ENCODE measurements at places on chromosomes 3 and 15.

GRCh38 chr3:99126316-99126715 is 224.8 kb upstream of the DCBLD2 start:
- DNase-seq: no peak

GRCh38 chr3:30666572-30667279 is 60.3 kb downstream of the TGFBR2 start:
- no peak for DNase-seq

- DNase-seq: no peak
These were observed 16.0 kb upstream of the CCNL1 start for GRCh38 chr3:157175691-157176507.

GRCh38 chr15:70439304-70439877 is 324.0 kb downstream of the UACA start:
- no peak for DNase-seq

DNA sequence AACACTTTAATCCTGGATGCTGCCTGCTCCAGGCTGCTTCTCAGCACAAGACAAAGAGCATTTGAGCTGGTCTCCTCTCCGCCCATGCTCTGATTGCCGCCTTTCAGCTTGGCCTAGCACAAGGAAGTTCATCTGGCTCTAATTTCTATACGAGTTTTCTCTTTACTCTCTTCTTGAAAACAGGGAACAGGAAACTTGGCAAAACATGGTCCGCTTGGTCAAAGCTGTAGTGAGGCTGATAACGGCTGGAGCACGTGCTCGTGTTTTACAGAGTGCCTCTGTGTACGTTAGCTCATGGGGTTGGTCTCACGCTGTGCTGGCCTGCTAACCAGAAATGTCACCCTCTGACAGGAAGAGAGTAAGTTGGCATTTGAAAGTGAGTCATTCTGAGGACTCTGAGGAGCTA is 19.2 kb downstream of the RARRES1 start:
- DNase-seq: no peak

- DNase-seq: no peak
These were observed 151.4 kb downstream of the IGF1R start for GRCh38 chr15:98799461-98800390.

GRCh38 chr3:123700791-123701722 is 116.2 kb upstream of the HACD2 start:
- DNase-seq: no peak

DNA sequence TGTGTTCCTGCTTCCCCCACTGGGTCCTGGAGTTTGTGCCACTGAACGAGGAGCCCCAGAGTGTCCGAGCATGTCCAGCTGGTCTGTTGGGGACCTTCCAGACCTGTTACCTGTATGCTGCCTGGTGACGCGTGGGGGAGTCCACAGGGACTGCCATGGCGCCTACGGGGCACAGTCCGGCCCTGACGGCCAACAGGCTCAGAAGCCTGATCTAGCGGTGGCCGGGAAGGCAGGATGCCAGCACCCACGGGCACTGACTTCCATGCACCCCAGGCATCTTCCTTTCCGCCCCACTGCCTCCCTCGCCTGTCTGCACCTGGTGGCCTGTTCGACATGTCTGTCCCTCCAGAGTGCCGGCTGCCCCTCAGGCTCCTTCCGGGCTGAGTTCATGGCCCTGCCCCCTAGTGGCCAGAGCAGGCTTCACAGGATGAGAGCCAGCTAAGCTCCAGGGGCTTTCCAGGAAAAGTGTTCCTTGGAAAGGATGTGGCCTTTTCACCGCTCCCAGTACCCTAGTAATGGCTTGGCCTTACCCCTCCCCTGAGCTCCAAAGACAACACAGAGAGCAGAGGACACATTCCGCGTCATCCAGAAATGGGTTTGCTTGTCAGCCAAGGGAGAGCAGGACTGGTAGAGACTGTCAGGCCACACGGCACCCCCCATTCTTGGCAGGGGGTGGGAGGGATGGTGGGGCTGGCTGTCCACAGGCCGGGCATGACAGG is 35.7 kb downstream of the NGRN start:
- peak; percentile 20 for DNase-seq

DNA sequence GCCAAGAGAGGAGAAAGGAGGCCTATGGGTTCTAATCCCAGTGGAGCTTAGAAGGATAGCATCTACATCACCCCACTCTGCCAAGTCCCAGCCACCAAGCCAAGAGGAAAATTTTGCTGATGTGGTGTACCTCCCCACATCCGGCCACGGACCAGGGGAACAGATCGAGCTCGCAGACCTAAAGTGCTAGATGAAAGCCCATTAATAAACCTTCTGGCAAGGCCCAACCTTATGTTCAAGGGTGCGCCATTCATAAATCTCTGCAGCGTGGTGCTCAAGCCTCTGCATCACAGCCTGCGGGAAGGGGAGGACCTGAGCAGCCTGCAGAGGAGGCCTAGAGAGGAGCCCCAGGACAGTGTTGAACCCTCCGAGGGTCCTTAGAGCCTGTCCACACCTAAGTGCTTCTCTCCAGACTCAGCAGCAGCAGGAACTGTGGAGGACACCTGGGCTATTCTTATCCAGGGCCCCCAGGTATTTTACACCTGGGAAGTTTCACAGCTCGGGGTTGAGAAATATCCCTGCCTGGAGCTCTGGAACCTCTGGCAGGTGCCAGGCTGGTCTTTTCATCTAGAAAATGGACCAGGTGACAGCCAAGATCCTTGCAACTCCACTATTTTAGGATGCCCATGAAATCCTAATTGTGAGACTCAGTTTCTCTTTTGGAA is 68.0 kb downstream of the MRPL46 start:
- DNase-seq: no peak

DNA sequence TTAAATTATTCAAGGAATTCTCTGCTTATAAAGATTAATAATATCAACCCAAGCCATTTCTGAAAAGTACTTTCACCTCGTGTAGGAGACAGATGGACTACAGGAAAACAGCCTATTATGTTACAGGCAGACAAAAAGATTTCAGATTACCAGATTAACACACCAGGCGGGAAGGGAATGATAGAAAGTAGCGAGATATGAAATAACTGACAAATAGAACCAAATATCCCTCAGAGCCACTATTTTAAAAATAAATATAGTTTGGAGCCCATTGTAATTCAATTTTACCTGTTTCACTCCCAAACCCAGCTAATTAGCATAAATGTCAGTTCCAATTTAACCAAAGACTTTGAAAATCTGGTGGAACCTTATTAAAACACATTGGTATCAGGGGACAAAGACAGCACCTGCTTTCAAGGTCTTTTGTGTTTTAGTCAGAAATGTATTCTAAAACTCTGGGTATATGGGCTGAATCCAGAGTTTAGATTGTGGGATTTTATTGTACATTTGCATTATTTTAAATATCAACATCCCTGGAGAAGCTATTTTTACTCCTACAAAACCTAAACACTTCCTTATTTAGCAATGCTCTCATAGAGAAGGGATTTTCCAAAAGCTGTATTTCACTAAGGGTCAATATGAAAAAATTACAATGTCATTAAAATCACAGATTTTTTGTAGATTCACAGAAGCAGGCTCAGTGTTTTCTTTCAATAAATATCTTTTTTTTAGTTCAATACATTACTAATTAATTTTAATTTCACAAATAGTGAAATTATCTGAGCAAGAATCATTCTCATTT is 138.4 kb downstream of the TNIK start:
- DNase-seq: no peak

DNA sequence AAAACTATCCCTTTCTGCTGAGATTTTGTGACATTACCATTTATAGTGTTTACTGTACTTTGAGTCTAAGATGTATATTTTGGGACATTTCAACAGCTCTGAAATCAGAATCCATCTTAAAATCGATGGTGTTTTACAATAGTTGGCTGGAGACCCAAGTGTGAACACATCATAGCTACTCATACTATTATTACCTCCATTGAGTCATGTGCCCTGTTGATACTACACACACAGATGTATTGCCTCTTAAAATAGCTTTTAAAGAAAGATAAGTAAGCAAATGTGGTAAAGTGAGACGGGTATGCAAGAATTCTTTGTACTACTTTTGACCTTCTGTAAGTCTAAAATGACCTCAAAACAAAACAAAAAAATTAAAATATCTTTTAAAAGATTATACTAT is 6.7 kb downstream of the LMOD3 start:
- DNase-seq: no peak

GRCh38 chr3:194687638-194688199 is 2.0 kb downstream of the FAM43A start:
- DNase-seq: peak; percentile 18

- peak; percentile 11 for DNase-seq
These were observed 9.6 kb downstream of the TGM4 start for GRCh38 chr3:44883999-44884431.

DNA sequence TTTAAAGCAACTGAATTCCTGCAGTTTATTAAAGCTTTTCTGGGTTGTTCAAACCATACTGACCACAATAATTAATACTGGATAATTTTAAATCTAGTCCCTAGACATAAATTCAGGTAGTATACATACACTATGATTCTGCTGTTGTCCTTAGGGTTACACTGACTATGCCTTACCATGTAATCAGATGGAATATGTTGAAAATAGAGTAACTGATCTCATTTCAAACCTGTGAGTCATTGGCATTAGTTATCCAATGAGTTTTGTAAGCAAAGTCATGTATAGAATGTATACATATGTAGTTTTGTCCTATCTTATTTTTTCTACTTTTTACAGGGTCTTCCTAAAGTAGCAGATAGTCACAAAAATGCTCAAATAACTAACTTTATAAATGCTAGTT is 517.1 kb upstream of the CCDC54 start:
- DNase-seq: no peak

DNA sequence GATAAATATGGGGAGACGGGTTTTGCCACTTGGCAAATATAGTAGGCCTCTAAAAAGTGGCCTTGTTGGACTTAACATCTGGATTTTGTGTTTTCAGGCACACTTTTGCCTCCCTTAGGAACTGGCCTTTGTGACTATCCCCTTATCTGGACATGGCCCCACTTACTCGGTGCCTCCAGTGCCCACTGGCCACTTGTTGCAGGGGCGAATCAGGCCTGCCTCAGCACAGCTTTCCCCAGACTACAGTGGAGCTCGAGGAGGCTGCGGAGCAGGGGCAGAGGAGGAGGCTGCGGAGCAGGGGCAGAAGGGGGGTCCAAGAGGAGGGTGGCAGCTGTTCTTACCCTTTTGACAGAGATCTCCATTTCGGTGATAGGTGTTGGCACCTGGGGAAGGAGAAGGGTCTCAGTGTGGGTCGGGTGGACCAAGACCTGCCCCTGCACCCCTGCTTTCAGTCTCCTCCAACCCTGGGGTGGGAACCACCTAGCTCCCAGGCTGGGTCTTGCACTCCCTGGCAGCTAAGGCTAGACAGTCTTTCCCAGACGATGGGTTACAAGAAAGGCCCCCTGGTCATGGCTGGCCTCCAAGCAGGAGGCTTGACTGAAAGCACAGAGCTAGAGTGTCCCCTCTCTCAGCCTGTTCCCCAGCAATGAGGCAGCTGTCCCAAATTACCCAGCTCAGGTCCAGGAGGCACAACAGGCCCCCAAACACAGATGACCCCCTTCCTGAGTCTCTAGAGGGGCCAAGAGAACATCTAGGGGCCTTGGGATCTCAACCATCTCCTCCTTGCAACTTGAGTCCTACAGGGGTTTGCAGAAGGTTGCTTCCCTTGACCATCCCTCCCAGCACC is 6.1 kb downstream of the SEMA3G start:
- no peak for DNase-seq

- no peak for DNase-seq
These were observed 75.4 kb upstream of the LARS2 start for GRCh38 chr3:45312836-45313493.

GRCh38 chr3:58867621-58868020 is 182.2 kb downstream of the CFAP20DC start:
- DNase-seq: no peak

GRCh38 chr15:41798607-41799487 is 24.6 kb downstream of the MAPKBP1 start:
- DNase-seq: no peak

GRCh38 chr3:142040941-142041491 is 108.3 kb downstream of the TFDP2 start:
- DNase-seq: no peak
